ENCODE measurements at places on chromosomes 11 and 22.

- DNase-seq: no peak
These were observed 31.5 kb downstream of the PTPRJ start for GRCh38 chr11:48011798-48012391.

DNA sequence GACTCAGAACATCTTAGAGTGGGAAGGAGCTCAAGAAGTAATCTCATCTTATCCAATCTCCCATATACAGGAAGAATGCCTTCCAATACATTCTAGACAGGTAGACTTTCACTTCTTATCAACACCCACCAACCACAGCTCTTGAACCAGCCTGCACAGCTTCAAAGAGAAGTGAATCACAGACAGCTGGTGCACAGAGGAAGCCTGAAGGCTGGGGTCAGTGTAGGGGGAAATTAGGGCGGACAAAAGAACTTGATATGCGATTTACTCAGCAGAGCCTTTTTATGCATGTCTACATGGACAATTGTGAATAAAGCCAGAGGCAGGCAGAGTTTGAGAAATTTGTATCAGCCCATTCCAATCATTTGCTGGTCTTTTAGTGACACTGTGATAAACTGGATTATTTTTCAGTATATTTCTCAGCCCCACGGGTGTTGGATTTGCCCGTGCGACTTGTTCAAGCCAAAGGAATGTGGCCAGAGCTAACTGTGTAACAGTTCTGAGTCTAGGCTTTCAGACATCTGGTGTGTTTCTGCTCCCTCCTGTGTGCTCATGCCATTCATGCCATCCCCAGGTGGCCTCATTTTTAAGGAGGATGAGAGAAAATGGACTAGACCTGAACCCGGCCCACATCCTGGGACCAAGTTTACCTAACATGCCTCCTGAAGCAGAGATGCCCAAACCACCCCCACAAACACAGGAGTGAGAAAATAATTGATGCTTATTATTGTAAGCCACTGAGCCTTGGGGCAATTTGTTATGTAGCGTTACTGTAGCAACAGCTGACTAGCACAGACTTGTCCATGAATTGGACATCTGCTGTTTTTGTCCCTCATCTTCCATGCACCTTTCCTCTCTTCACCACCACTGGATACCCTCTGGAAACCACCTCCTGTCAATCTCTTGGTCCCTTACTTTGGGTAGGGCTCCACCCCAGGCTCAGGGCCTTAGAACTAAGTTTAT, 137.5 kb upstream of the HSD17B12 start:
- DNase-seq: no peak

DNA sequence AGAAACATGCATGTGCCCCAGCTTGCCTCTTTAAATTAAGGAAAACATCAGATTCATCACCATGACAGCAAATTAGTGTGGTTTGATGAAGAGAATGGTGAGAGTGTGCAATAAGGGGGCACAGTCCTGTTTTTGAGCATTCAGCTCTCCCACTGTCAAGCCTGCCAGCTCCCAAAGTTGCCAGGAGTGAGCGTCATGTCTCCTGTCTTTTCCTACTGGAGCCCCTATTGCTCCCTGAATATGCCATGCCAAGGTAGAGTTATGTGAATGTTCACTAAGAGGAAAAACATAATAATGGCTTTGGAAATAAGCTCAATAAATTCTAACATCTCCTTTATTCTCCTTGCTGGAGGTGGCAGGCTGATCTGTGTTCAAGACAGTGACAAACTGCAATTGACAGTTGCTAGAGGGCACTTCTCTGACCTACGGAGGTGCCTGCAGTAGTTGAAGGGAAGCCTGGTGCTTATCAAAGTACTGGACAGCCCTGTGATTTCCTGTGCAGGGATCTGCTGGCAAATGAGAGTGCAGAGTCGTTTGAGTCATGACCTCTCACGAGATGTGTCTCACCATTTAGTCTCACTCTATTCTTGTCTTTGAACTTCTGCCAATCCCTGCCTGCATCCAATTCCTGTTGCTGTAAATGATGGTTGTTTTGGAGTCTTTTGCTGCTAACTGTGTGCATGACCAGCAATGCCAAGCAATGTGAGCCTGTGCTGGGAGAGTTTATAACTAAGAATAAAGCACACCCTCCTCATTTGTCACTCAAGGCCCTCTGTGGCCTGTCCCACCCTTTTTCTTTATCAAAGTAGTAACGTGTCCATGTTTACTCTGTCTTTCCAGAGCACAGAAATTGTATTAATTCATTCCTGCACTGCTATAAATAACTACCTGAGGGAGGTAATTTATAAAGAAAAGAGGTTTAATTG, 34.8 kb downstream of the MRGPRX2 start:
- DNase-seq: peak; percentile 11

- DNase-seq: no peak
These were observed 463.3 kb downstream of the BRD1 start for GRCh38 chr22:49364398-49364797.

- no peak for DNase-seq
These were observed 104.7 kb upstream of the SPON1 start for GRCh38 chr11:13857828-13858227.

DNA sequence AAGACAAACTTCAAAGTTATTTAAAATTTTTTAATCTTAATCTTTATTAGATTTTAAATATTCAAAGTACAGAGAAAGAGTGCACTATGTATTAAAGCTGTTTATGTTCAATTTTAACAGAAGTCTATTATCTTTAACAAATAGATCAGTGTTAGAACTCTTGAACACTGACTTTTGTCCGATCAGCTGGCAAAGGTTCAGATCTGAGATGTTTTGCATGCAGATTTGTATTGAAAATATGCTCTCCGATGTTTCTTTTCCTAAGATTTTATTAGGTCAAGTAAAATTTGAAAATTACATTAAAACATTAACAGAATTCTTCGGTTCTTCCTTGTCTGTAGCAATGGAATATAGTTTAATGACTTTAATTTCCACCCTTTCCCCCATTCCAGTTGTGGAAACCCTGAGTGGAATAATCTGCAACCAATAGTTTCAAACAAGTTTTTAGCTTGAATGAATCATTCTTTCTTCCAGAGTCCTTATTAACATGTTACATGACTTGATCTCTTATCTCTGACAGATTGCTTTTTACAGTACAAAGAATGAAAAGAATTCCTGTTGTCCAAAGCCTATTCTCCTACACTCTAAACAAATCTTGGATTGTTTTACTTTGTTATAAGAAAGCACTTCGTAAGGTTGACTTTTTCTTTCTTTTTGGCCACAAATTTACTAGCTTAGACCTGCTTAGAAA, 11.4 kb upstream of the TCP11L1 start:
- peak; percentile 64 for DNase-seq

GRCh38 chr11:114132417-114132816, 72.9 kb downstream of the ZBTB16 start:
- no peak for DNase-seq

GRCh38 chr22:33109514-33110430, 51.6 kb upstream of the SYN3 start:
- DNase-seq: no peak

DNA sequence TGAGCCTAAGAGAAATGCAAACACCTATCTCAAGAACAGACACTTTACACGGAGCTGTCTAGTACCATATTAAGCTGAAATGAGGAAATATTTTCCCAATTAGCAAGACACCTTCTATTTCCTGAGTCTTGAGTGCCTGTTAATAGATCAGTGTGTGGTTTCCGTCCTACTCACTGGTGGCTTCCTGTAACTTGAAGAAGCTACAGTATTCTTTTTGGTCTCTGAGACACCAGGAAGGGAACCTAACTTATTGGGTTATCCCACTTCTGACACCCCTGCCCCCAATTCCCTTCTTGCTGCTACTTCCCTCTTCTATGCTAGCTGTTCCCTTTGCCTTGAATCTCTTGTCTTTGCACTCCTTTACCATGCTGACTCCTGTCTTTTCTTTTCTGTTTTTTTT, 92.7 kb downstream of the FDX1 start:
- DNase-seq: no peak

DNA sequence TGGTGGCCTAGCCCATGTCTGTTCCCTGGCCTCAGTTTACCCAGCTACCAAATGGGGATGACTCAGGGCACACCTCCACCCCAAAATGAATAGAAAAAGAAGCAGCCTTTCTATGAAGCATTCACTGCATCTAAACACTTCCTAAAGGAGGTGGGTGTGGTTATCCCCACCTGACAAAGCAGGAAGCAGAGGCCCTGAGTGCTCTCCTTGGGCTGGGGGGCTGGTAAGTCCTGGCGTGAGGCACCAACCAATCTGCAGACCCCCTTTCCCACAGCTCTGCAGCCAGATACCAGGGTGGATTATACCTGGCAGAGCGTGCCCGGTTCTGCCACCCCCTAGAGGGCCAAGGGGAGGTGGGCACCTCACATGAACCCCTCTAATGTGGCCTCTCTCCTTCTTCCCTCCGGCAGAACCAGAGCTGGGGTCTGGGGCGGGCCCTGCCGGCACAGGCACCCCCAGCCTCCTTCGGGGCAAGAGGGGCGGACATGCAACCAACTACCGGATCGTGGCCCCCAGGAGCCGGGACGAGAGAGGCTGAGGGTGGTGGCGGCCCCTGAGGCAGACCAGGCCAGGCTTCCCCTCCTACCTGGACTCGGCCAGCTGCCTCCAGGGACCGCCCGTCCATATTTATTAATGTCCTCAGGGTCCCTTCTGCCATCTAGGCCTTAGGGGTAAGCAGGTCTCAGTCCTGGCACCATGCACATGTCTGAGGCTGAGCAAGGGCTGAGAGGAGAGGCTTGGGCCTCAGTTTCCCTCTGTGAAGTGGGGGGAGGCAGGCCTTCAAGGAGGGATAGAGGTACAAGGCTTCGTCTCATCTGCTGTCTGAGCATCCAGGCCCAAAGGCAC, 9.2 kb downstream of the RHBDD3 start:
- no peak for DNase-seq

DNA sequence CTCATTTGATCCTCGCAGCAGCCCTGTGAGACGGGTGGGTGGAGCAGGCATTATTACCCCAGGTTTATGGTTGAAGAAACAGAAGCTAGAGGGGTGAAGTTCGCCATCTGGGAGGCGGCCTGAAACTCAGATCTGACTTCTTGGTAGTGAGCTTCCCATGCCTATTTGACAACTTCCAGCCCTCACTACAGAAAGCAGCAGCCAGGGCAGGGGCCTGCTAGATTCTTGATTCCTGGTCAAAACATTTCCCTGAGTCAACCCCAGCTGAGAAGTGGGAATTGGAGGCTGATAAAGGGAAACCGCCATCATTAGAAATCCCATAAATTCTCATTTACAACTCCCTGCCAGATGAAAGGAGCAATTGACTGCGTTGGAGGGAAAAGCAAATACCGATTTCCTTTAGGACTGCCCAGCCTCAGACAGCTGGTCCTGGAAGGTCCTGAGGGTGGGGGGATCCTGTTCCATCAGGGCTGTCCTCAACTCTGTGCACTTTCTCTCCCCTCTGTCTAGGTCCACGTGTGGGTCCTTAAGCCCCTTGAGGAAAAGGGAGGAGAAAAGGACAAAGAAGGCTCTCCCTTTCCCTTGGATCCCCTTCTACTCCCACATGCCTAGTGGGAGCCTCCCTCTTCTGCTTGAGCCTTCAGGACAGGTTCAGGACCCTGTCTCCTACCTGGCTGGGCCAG, 10.2 kb upstream of the NECTIN1 start:
- DNase-seq: no peak

DNA sequence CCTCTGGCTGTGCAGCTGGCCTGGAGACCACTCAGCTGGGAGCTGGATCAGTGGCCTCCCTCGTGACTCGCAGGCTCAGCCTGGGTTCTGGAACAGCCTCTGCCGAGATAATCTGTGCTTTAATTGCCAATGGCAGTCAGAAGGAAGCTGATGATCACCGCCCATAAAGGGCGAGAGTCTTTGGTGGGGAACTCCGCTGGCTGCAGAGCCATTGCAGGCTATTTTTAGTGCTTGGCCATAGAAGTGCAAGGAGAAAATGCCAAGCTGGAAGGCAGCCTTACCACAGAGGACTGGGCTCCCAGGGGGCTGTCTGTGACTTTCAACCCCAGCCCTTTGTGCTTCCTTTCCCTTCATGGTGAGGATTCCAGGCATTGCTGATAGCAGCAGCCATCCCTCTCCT, 62.2 kb upstream of the TENM4 start:
- DNase-seq: no peak

DNA sequence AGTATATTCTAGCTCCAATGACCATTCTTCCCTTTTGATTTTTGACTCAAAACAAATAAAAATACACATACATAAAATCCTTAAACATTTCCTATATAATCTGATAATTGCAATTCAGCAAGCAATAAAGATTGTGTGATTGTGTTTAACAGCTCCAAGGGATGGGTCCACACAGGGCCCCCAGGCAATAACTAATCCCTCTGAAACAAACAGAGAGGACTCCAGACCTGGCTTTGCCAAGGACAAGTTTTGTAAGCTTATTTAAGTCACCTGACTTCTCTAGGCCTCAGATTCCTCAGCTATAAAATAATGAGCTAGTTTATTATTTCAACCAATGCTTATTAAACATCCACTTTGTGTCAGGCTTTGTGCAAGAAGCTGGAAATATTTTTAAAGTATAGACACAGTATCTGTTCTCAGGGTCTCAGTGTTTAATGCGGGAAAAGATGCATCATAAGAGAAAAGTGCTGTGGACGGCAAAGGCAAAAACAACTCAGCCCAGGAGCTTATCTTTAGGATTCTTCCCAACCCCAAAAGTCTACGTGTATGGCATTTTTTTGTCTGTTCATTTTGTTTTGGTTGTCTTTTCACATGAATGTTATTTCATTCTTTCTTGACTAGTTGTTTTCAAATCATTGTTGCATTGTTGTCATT, 20.1 kb downstream of the FZD4 start:
- DNase-seq: no peak

GRCh38 chr11:35178067-35178805, 39.3 kb downstream of the CD44 start:
- no peak for DNase-seq

- peak; percentile 81 for DNase-seq
These were observed 3.1 kb downstream of the CBX6 start for GRCh38 chr22:38868886-38869381.

GRCh38 chr11:133545199-133545803, 13.0 kb upstream of the OPCML start:
- no peak for DNase-seq

GRCh38 chr11:115806056-115806455, 301.8 kb upstream of the CADM1 start:
- no peak for DNase-seq

DNA sequence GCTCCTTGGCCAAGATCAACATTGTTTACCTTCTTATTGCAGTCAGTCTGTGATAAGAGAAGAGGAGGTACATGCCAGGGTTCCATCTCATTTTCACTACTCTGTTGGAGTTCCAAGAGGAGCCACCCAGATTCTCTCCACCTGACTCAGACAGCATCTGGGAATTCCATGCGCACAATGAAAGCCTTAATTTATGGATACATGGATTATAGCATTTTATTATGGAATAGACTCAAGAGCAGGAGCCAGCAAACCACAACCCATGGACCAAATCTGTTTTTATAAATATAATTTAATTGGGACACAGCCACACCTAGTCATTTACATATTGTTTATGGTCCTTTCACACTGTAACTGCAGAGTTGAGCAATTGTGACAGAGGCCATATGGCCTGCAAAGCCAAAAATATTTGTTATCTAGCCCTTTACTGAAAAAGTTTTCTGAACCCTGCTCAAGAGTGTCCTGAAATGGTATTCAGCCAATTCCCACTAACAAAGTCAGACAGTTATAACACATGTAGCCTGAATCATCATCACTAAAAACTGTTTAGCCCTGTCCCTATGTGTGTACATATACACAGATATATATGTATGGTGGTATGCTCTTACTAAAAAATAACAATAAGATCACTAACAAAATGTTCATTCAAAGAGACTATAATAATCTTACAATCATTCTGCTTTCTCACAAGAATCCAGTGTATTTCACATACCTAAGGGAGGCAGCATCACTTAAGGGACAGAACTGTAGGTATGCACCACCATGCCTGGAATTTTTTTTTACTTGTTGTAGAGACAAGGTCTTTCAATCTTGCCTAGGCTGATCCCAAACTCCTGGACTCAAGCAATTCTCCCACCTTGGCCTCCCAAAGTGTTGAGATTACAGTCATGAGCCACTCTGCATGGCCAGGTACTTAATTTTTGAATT, 104.5 kb upstream of the TEAD1 start:
- no peak for DNase-seq
